ENCODE measurements at places on chromosomes 2 and 18. TPM values are rescaled to one million over a fixed set of nuclear protein-coding genes. Genes with fewer than 3 reads are reported as not detected.

DNA sequence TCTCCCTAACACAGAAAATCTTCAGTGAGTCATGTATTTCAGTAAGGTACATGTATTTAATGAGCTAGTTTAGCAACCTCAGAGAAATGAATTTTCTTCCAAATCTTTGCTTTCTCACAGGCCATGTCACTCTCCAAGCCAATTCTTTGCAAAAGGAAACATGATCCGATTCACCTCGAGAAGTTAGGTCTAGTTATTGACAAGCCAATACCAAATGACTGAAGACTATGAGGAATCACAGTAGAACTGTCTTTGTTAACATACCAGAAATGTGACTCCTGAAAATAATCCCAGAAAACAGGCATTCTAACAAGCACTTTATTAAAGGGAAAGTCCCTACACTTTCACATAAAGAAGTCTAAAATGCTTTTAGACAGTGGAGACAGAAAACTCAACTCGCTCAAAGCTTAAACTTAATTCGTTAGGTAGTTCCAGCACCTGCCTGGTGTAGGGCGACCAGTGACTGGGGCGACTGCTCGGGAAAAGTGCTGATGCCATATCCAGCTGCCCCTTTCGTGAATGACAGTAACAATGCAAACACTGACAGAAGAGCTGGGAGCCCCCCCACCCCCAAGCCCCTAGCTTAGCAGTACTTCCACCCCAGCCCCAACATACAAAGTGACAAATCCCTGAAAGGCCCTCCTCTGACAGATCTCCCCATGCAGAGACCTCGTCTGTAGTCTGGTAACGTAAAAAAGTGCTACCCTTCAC is 1.8 kb downstream of the MEMO1 start:
- DNase-seq = no peak

The ABCG5 gene
- total RNA-seq = not detected

The ZSWIM2 gene
- total RNA-seq = not detected

- no peak for DNase-seq
Observed at GRCh38 chr18:4060427-4061281, 394.5 kb downstream of the DLGAP1 start.

DNA sequence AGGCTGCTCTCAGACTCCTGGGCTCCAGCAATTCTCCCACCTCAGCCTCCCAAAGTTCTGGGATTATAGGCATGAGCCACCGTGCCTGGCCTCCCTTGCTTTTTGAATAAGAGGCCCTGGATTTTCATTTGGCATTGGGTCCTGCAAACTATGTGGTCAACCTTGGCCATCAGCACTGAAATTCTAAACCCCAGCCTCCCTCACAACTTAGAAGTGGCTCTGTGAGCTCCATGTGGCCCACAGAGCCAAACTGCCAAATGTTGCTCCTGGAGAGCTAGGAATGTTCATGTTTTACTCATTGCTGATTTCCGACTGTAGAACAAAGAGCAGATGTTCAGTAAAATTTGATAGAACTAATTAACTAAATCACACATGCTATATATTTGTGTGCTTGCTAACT is 210.6 kb upstream of the AGAP1 start:
- DNase-seq = no peak

The KHK gene
- 1.3 TPM for total RNA-seq

DNA sequence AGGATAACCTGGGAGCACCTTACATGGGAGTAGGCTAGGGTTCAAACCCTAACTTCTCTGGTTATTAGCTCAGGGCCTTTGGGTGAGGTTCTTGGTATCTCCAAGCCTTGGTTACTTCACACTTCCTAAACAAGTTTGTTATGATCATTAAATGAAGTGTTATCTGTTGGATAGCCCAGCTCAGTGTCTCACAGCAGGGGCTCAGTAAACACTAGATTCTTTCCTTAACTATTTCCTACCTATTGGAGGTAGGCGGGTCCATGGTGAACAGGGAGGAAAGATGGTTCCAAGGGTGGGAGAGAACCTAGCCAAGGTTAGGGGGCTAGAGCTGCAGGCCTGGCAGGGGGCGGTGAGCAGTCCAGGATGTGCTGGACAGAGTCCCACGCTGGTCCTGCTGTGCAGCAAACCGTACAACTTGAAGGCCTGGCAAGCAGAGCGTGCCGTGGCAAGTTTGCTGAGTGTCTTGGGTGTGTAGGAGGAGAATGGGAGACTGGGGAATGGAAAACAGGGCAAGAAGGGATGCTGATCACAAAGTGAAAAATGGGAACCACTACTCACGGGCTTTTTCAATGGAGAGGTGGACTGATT is 259.1 kb downstream of the PRKCE start:
- no peak for DNase-seq

The VAPA gene
- 143 TPM for total RNA-seq

- DNase-seq = no peak
Observed at GRCh38 chr2:166487171-166487570, 6.9 kb downstream of the SCN7A start.

DNA sequence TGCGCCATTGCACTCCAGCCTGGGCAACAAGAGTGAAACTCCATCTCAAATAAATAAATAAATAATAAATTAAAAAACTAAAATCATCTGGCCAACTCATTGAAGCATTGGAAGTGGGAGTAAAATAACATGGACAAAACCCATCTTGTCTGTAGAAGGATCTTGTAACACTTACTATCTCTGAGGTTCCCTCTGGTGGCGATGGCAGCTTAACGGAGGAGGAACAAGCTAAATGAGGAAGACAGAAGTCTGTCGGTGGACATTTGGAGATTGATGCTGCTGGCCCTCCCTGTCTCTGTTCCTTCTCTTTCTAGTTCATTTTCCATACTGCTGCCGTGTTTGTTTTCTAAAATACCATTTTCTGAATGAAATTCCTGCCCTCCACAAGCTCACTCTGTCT is 43.4 kb downstream of the ZCCHC2 start:
- DNase-seq = no peak

- DNase-seq = no peak
Observed at GRCh38 chr2:238873841-238874240, 26.0 kb downstream of the TWIST2 start.

- DNase-seq = no peak
Observed at GRCh38 chr18:58697146-58697545, 25.9 kb downstream of the MALT1 start.

The E2F6 gene
- 15.1 TPM for total RNA-seq

The EVA1A gene
- 27.3 TPM for total RNA-seq

DNA sequence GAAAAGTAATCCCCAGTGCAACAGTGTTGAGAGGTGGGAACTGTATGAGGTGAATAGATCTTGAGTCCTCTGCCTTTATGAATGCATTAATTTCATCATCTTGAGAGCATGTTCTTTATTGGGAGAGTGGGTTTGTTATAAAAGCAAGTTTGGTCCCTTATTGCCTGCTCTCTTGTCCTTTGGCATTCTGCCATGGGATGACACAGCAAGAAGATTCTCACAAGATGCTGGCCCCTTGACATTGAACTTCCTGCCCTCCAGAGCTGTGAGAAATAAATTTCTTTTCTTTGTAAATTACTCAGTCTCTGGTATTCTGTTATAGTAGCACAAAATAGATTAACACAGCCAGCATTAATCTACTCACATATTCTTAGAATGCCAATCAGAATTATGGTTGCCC is 108.6 kb downstream of the EHBP1 start:
- no peak for DNase-seq

The CFC1 gene
- total RNA-seq = not detected

- DNase-seq = no peak
Observed at GRCh38 chr2:150617351-150617978, 130.0 kb upstream of the RND3 start.

- no peak for DNase-seq
Observed at GRCh38 chr2:143815082-143815481, 685.9 kb downstream of the ARHGAP15 start.

- DNase-seq = no peak
Observed at GRCh38 chr18:57004366-57005121, 142.3 kb upstream of the BOD1L2 start.

DNA sequence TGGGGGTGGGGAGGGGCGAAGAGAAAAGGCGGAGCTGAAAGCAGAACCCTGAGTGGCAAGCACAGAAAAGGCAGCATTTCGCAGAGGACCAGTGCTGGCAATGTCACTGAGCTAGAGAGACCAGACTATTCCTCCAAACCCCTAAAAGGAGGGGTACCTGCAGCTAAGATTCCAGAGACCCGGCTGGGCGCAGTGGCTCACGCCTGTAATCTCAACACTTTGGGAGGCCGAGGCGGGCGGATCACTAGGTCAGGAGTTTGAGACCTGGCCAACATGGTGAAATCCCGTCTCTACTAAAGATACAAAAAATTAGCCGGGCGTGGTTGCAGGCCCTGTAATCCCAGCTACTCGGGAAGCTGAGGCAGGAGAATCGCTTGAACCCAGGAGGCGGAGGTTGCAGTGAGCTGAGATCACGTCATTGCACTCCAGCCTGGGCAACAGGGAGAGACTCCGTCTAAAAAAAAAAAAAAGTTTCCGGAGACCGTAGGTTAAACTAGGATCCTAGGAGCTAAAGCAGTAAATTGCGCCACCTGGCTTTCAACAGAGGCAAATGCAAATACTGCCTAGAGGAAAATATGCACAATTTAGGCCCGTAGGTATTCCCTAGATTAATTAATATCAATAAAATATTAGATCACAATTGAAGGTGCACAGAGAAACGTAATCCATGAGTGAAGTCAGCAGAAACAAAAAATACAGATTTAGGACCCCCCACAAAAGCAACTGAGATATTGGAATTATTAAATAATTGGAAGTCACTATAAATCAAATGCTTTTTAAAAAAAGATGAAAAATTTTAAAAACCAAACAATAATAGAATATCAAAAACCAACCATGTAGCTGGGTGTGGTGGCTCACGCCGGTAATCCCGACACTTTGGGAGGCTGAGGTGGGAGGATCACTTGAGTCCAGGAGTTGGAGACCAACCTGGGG is 4.9 kb downstream of the UCN start:
- DNase-seq = no peak

DNA sequence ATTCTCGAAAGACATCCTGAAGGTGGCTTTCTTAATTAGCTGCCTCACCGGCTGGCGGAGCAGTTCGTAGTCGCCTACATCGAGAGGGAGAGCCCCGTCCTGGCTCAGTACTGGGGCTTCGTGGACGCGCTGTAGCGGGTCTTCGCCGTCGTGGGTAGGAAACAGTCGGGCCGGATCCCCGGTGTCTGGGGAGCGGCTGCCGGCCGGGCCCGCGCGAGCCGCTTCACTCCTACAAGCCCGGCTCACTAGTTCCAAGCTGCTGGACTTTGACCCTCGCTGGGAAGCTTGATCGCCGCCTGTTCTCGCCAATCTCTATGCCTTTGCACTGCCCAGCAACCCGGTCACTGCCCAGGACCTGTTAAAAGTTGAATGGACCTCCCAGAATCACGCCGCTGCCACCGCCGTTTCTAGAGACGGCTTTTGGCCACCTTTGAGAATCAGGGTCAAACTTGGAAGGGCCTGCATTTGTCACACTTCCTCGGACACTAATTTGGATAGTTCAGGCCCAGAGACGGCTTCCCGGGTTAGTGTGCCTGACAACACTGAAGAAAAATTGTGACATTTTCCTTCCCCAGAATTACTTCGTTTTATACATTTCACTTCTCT is 41.4 kb upstream of the AKAIN1 start:
- DNase-seq = no peak

- DNase-seq = no peak
Observed at GRCh38 chr2:137706786-137707613, 257.3 kb upstream of the HNMT start.

DNA sequence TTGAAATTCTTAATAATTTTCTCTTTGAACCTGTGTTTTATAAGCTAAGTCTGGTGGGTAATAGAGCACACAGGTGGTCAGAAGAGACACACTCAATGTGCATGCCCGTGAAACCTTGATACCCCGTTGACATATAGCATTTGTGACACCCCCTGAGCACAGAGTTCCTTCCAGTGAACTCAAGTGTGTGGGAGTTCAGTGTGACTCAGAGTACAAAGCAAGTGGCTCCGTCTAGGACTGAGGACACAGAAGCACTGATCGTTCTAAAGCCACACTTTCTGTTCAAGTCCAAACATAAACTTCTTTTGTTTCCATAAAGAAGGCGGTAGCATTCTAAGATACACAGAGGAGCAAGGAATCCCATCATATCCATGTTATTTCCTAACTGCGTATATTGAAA is 523.6 kb downstream of the PID1 start:
- DNase-seq = no peak

DNA sequence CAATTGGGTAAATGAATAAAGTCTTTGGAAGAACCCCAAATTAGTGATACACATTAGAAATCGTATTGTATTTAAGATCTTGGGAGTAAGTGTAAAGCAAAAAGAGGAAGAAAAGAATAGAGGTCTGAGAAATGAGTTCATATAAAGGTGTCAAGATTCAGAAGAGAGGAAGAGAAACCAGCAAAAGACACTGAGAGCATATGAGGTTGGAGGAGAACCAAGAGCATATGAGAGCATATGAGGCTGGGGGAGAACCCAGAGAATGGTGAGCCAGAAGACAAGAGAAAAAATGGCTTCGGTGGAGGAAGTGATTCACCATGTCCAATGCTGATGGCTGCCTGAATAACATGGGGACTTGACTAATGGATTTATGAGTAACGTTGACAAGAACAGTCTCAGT is 620.1 kb upstream of the GCFC2 start:
- no peak for DNase-seq

DNA sequence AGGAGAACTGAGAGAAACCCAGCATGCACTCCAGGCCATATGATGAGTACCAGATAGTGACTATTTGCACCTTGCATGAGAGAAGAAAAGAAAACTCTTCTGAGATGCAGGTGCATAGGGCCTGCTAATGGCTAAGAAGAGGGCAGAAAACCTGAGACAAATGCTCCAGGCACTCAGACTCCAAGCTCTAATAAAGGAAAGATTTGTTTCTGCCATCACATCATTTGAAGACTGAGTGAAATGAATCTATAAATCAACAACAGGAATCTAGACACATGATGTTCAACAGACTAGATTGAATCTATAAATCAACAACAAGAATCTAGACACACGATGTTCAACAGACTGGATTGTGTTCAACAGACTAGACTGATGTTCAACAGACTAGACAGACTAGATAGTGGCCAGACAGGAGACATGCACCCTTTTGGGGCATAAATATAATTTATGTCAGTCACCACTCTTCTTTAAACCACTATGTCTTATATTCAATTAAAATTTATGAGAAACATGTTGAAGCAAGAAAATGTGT is 482.7 kb upstream of the UBE2E3 start:
- DNase-seq = no peak
